ENCODE measurements at places on chromosomes 13 and 19.

DNA sequence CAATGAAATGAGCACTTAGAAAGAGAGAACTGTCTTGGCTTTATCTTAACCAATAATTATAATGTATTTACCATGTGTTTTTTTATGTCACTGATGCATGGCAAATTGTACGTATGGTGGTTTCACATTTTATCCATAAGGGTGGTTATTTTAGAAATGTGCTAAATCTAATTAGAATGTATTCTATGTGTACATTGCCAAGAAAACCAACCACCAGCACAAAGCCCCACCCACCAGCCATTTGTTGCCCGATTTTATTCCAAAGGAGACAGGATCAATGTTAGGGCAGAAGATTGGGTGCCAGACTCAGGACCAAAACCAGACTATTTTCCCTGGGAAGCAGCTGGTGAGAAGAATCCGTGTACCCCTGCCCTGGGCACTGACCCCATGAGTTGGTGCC, 63.0 kb upstream of the SOX1 start:
- no peak for DNase-seq

GRCh38 chr13:111239764-111240670, 80.4 kb upstream of the TEX29 start:
- no peak for DNase-seq

DNA sequence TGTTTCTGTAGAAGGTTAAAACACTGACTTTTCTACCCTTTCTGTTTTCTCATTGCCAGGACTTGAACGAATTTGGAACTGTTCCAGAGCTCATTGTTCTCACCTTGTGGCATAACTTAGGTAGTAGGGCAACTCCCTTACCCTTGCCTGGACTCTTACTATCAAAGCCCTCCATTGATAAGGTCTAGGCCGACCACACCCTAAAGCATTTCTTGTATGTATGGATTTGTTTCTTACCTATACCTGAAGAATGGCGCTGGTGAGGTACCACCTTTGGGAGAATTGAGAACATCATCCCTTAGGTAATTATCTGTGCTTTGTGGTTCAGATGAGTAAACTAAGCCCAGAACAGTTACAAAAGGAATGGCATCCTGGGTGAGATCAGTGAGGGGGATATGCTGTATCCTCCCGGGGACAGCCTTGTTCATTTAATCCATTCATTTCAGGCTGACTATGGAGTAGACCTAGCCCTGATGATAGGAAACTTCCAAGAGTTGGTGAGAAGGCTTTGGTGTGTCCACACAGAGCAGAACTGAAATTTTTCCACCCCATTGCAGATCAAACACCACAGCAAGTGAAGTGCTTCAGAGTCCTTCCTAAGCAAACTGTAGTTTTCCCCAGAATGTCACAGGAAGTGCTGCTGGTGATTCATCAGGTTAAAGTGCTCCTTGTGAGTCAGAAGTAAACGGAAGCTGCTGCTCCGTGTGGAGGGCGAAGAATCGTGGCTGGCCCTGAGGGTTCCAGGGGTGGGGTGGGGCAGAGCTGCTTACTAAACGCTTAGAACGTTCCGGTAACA, 113.0 kb downstream of the TEX26 start:
- DNase-seq: peak; percentile 11

DNA sequence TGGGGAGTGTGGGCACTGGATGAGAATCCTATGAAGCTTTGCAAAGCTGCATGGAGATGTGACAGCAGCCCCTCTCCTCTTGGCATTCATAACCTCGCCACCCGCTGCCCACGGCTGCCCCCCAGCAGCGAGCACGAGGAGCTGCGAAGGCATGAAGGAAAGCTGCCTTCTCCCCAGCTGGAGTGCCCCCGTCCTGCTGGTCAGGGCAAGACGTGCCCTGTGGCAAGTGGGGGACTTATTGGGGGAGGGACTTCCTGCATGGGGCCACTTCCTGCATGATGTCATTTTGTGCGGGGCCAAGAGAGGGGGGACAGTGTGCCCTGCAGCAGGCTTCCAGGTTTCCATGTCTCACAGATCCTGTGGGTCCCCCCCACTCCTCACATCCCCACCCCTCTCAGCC, 85.9 kb downstream of the TSHZ3 start:
- DNase-seq: no peak

- no peak for DNase-seq
Observed at GRCh38 chr13:48783181-48783630, 129.5 kb downstream of the CYSLTR2 start.

DNA sequence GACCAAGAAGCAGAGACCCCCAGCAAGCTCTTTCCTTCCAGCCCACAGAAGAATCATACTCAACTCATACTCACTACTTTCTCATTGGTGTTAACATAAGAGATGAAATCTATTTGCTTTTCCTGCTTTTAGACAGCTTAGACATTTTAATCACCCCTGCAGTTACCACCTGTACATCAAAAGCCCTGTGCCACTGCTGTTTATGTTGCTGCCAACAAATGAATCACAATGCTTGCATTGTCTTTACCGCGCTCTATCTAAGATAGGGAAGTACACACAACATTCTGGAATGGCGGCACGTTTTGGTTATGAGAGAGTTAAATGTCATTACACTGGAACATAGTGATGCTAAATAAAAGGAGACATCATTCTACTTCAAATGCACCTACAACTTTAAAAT, 95.1 kb downstream of the ABCC4 start:
- DNase-seq: no peak

GRCh38 chr19:18274219-18274780, at the start of gene IQCN:
TSS of gene IQCN (minus strand) at chr19:18274452. CDS start at chr19:18269478, 4,974 bp downstream.
- no peak for DNase-seq
